ENCODE measurements at places on chromosomes 1 and 21. TPM values are rescaled to one million over a fixed set of nuclear protein-coding genes. Genes with fewer than 3 reads are reported as not detected.

CD2 gene
- 6.6 TPM for polyA plus RNA-seq

ADAM30 gene
- polyA plus RNA-seq, result not detected

LAMB3 gene
- not detected for polyA plus RNA-seq

KRTAP19-3 gene
- not detected for polyA plus RNA-seq

FAF1 gene
- 26.3 TPM for polyA plus RNA-seq

C1QC gene
- polyA plus RNA-seq, result not detected

CHODL gene
- polyA plus RNA-seq, result 0.21 TPM
